ENCODE measurements at places on chromosomes 5 and 9.

GRCh38 chr5:83767409-83767992, 46.8 kb upstream of the HAPLN1 start:
- no peak for DNase-seq

- no peak for DNase-seq
Measured at GRCh38 chr5:158857976-158858375, 241.7 kb downstream of the EBF1 start.

DNA sequence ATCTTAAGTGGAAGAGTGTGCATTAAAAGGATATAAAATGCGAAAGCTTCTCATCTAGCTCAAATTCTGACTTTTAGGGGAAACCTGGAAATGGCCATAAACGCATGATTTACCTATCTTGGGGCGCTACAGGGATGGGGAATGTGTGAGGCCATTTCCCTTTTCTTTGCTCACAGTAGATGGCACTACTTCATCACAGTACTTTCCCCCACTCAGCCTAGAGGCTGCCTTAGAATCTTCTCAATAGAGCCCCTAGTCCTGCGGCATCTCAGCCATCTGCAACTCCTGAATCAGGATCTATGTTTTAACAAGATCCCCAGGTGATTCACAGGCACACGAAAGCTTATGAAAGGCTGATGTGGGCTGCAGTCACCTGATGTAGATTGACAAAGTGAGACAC, 110.8 kb downstream of the LHFPL2 start:
- DNase-seq = no peak

- DNase-seq = no peak
Measured at GRCh38 chr5:168890816-168891812, 311.9 kb upstream of the PANK3 start.

DNA sequence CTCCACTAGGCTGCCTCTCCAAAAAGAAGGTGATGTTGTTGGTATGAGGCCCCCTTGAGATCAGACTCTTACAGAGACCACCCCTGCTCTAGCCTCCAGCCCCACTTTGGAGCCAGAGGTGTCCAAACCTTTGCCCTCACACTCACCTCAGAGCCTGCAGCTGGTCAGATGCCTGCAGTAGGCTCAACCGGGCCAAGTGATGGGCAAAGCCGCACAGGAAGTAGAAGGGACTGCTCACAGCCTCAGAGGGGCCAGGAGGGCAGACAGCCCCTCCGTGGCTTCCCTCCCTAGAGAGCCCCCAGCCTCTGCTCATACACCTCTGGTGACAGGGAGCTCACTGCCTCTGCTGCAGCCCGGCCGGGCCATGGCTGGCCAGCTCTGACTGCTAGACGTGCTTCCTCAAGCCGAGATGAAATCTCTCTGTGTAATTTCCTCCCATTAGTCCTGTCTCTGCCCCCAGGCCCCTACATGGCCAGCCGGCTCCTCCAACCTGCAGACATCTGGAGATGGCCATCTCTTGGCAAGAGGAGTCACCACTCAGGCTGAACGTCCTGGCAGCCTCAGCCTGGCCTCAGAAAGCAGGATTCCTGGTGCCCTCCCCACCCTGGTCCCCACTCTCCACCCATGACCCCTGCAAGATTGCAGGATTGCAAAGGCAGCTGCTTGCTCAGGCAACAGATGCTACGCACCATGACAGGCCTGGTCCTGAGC, 7.3 kb upstream of the TCF7 start:
- DNase-seq = no peak

DNA sequence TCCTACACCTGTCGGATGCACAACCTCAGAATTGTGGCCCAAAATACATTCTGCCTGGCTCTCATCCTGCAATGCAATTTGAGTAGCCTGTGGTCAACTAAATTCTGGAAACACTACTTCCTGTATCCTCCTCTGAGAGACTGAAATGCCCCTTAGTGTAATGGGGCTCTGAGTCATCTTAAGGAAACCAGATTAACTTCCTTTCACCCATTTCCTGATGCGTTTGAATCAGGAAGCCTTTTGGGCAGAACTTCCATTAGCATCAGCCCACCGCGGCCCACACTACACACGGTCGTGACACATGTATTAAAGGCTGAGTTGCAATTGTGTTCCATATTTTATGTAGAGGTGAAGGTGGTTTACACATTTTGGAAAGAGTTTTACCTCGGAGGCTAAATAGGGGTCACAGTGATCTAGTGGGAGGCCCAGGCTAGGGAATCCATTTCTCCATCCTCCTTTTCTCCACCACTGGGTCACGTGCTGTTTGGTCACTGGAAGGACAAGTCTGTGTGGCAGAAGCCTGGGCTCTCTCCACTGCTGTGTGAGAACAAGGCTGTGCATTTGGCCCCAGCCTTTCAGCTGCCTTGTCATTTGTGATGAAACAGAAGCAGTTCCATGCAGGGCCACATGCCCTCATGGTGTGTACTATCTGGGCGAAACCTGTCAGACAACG, 55.9 kb downstream of the DAP start:
- no peak for DNase-seq

DNA sequence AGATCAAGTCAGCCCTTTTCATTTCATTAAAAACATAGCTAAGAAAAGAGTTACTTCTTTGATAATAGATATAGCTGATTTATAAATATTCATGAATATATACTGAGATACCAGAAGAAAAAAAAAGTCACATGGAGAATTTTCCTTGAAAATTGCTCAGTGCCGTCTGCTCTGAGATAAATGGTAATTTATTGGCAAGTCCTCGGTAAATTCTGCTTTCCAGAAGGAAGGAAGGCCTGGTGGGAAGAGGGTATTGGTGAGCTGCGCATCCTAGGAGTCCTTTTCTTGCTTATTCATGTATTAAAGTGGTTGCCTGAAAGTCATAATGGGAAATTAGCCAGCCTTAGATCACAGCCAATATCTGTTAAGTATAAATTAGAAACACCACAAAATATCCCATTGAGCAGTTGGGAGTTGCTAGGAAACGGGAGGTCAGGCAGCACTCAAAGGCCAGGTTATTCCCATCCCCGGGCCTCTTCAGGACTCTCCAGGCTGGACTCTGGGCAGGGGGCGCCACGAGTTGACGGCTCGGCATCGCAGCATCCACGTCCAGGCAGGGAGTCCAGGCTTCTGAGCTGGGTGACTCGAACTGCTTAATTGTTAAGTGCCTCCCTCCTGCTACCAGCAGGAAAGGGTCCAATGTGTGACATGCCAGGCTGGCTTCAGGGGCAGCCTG, 116.7 kb upstream of the RETREG1 start:
- no peak for DNase-seq

GRCh38 chr5:80736730-80737129, 81.9 kb upstream of the DHFR start:
- DNase-seq = no peak

DNA sequence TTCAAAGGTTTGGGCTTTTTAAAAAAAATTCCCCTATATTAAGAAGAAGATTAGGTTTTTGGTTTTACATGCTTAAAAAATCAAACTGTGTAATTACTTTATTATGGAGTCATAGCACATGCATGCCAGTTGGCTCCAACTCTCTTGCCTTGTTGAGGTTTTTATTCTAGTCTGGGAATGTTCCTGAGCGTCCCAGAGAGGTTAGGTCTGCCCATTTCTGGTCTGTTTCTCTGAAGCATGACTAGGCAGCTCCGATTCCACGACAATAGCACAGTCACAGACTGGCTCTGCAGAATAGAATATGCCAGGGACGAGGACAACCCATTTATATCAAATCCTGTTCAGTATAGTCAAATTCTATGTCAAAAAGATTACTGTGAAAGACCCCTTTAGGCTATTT, 217.0 kb downstream of the PCSK5 start:
- DNase-seq = no peak

GRCh38 chr9:128621730-128622455, 34.8 kb downstream of the DYNC2I2 start:
- DNase-seq = no peak

GRCh38 chr5:172569861-172570558, 71.1 kb upstream of the NEURL1B start:
- DNase-seq = peak; percentile 46

DNA sequence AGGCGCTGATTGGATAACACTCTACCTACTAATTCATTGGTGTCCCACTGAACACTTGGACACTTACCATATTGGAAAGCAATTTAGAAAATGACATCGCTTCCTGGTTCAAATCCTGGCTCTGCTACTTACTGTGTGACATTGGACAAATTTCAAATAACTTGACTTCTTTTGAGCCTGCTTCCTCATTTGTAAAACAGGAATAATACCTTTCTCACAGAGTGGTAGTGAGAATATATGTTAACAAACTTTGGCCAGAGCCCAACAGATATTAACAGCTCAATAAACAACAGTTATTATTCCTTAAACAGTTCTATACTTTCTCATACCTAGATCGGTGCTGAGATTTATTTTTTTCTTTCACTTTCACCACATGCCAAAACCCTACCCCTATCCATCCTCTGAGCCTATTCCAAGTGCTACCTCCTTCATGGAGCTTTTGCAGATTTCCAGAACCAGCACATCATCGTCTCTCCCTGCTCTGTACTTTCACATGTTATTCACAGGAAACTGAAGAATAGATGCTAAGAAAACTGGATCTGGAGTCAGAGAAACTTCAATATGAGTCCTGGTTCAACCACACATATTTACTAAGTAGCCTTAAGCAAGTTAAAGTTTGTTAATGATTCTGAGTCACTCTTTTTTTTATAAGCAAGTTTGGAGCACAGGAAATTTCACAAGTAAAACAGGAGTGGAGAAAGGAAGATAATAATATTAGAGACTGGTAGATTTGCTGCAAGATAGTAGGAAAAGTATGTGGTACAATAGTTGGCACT, 92.3 kb downstream of the STRBP start:
- DNase-seq = no peak

Measured in NCI-H510A (cell line).